CD14-positive monocyte (primary cell): ENCODE measurements at places on chromosomes 6 and 20.

GRCh38 chr20:3848565-3848964 lies 1.9 kb downstream of the MAVS start:
- DNase-seq, result no peak

DNA sequence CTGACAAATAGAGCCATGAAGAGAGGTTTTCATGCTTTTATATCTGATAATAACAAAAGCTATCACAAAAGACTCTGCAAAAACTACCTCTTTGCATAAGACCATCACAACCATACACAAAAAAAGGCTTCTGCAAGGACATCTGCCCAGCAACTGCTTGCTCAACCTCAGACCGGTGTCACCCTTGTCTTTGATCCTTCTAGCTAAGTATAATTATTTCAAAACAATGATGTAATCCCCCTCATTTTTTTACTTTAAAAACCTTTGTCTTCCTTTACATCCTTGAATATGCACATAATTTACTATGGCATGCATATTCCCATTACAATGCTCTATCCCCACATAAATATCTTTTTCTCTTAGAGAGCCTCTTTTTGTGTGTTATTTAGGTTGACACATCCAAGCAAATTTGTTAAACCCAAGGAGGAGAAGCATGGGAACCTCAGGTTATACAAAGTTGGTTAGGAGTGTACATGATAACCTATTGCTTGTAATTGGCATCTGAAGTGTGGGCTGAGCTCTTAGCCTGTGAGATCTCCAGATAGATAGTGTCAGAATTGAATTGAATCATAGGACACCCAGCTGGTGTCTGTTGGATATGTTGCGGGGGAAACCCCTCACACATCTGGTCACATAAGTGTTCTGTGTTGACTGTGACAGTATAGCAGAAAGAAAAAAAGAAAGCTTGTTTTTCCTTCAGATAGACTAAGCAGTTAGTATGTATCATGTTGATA lies 20.7 kb upstream of the CGA start:
- DNase-seq, result no peak

DNA sequence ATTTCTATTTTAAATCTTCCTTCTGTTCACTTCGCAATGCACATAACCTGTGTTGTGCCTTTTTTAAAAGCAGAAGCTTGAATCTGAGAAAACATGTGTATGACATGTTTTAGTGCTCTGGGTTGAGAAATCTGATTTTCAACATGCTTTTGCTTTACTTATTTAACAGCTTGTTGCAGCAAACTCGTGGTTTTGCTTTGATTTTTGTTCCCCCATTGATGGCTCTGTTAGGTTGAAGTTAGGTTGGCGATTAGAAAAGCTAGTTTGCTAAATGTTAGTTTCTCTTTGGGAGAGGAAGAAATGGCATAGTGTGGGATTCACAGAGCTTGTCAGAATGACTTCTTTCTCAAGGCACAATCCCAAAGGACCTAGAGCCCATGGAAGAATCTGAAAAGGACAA lies 170.8 kb downstream of the TMEM242 start:
- DNase-seq, result no peak

DNA sequence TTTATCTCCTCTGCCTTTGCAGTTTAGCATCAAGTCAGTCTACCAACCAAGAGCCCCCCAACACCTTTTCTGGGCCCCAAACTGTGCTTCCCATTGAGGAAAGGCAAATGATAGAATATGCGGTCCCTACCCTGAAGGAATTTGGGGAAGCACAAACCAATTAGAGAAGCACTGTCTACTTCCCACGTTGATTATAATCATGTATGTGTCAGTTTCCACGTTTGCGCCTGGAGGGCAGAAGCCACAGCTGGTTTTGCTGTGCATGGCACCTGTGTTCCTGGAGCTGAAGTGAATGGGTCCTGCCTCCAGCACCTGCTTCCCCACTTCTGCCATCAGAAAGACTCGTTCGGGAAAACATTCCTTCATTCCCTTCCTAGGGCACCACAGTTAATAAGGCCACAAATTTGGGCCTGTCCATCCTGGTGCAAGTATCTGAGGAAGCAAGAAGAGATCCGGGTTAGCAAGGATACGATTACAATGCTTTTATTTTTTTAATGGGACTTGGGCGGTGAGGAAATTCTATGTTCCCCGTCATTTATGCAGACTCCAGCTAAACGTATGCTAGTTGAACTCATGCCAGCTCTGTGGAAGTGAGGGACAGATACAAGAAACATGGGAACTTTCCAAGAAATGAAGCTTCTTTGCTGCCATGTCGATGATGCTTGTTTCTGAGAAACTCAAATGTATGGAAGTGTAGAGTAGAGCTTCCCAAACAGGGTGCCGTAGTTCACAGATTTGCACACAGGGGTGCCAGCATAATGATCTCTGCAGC lies 333.5 kb downstream of the NRN1 start:
- DNase-seq, result peak; percentile 50

- DNase-seq, result no peak
Observed at GRCh38 chr6:126888727-126889725, 229.4 kb upstream of the RSPO3 start.

DNA sequence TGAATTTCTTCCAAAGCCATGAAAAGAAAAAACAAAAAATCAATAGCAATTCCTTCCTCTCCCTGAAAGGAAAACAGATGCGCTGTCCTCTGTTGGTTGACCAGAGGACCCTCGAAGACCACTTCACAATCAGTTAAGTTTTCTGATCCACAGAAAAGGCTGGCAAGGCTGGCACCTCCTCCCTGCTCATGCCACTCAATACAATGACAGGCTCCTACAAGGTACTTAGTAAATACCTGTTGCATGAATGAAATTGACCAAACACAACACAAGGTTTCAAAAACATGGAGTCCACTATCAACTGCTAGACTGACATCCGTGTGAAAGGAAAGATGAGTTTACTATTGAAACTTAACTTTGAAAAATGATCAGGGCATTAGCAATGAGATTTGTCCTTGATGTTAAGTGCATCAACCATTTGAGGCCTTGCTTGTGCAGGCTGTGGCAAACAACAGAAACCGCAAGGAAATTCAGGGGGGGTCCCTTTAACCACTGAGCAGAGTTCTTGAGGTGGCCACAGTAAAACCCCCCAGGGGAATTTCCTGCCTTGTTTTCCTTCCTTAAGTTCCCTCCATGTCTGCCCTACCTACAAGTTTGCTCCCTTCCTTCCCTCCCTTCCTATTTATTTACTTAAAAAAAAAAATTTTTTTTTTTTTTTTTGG lies 27.9 kb upstream of the RTF2 start:
- DNase-seq, result no peak
